ENCODE measurements at places on chromosomes 12 and 14.

DNA sequence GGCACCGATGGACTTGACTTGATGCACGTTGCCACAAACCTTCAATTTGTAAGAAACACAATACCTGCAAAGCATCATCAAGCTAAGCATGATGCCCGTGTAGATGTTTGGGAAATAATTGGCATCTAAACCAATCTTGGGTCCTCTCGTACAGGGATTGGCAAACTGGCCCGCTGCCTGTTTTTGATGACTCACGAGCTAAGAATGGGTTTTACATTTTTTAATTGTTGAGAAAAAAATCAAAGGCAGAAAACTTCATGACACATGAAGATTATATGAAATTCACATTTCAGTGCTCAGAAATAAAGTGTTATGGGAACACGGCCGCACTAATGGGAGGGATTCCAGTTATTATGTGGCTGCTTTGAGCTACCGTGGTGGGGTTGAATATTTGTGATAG lies 10.9 kb downstream of the MTA1 start:
- DNase-seq: no peak

DNA sequence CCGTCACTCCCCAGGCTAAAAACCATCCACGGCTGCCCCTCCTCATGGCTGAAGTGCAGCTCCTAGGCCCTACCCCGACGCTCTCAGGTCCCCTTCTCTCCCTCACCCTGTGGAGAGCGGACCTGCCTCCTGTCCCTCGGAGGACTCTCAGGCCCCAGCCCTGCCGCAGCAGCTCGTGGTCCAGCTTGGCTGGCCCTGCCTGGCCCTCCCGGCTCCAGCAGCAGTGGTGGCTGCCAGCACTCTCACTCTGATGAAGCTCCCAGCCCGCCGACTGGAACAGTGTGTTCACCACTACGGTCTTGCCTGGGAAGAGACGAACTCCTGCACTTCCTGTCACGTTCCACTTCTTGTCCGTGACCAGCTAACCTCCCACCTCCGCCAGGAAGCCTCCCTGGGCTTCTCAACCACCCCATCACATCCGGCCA lies 11.1 kb downstream of the BAG5 start:
- DNase-seq: no peak

DNA sequence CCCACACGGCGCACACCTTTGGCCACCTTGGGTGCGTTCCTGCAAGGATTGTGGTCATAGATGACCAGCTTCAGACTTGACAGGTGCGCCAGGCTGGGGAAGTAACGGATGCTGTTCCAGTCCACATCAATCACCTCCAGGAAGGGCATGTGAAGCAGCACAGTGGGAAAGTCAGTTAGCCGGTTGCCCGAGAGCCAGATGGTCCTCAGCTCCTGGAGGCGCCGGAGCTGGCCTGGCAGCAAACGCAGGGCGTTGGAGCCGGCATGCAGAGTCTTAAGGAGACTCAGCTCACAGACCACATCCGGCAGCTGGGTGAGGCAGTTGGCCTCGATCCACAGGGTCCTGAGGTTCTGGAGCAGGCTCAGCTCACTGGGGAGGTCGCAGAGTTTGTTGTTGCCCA lies 581 bp downstream of the LRRC10 start:
- DNase-seq: no peak

DNA sequence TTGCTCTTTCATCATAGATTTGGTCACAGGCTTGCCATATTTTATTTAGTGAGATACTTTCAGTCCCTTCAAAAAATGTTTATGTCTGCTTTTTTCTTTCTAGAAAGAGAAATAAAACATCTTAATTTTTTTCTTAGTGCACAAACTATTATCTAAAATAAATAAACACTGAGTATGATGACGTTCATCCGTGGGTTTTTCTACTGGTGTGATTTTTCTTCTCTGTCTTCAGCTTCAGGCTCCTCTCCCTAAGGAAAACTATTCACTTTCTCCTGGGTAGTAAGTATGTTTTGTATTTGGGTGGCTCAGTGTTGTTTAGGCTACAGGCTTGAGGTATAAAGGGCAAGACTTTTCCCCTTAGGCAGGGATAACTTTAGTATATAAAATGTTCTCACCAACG lies 154.7 kb downstream of the DACT1 start:
- no peak for DNase-seq

DNA sequence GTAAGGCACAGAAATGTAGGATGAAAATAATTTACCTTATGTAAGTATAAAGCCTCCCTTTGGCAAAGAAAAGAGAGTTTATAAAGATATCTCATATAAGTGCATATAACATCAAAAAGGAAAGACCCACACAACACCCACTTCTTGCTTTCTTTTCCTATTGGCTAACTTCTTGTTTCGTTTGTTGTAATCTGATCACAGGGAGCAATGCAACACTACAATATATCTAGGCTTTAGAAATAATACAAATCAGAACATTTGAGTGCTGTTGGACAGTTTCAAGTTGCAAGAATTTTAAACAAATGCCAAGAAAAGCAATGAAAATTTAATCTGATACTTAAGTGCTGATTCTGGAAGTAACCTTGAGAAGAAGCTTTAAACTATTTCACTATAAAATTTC lies 1.3 kb downstream of the FGD6 start:
- no peak for DNase-seq

DNA sequence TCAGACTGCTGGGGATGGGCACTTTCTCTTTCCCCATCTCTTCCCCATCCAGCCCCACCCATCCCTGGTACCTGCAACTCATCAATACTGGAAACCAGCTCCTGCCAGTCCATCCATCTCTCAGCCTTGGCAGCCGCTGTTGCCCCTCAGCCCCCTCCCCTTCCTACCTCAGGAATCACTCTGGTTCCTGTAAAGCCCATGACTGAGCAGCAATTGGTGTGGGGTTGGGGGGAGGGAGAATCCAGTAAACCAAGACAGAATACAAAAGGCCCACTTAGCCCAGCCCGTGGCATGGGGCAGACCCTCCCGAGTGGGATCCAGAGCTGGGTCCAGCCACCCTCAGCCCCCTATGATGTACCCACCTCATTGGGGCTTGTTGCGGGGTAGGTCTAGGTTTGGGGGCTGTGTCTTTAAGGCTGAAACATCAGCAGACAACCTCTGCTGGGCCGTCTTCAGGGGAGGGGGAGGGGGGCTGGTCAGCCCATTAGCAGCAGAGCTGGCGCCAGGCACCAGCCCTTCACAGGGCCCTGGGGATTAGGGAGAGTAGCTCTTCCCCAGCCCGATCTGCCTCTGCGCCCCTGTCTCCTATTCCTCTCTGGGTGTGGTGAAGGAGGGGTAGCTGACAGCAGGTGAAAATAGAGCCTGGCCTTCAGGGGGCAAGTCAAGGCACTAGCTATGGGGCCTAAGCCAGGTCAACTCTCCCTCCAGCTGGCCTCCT lies 702 bp upstream of the PRPH start:
- no peak for DNase-seq

GRCh38 chr14:55387121-55387520 lies 24.5 kb downstream of the ATG14 start:
- DNase-seq: no peak

DNA sequence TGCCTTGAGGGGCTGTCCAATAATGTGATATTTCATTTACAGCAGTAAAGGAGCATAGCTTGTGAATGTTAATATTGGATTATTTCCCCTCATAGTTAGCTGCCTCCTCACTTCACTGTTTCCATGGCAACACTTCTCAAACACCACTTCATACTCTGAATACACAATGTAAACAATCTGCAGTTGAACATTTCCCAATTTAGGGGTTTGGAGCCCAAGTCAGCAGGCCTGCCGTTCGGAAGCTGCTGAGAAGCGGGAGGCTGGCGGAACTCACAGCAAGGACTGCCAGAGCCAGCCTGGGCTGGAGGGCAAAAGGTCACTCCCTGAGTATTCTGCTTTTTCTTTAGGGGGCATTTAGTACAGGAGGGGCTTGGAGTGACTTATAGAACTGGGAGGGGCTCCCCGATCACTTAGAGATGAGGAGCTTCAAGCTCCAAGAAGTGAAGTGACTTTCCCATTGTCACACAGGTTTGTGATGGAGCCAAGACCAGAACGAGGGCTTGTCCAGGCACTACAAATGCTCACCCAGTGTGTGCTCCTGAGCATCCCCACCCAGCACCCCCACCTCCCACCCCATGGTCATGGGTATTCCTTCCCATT lies 12.1 kb upstream of the SLC24A4 start:
- DNase-seq: no peak

DNA sequence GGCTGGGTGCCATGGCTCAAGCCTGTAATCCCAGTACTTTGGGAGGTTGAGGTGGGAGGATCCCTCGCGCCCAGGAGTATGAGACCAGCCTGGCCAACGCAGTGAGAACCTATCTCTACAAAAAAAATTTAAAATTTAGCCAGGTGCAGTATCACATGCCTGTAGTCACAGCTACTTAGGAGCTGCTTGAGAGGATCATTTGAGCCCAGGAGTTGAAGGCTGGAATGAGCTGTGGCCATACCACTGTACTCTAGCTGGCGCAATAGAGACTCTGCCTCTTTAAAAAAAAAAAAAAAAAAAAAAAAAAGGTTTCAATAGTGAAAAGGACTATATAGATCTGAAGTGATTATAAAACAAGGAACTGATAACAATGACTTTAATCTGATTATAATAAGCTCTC lies 13.5 kb downstream of the PSMA3 start:
- no peak for DNase-seq

DNA sequence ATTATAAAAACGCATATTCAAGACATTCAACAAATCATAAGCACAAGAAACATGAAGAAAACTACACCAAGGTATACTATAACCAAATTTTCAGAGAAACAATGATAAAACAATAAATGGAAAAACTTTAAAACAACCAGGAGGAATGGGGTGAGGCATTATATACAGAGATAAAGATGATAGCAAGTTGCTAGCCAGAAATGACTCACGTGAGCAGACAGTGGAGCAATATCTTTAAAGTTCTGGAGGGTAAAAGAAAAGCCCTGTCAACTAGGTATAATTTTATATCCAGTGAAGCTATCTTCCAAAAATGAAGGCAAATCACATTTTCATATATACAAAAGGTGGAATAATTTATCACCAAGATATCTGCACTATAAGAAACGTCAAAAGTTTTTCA lies 97.8 kb upstream of the PCED1B start:
- no peak for DNase-seq

- DNase-seq: no peak
Measured at GRCh38 chr14:83874662-83875061, 1655.3 kb upstream of the FLRT2 start.

DNA sequence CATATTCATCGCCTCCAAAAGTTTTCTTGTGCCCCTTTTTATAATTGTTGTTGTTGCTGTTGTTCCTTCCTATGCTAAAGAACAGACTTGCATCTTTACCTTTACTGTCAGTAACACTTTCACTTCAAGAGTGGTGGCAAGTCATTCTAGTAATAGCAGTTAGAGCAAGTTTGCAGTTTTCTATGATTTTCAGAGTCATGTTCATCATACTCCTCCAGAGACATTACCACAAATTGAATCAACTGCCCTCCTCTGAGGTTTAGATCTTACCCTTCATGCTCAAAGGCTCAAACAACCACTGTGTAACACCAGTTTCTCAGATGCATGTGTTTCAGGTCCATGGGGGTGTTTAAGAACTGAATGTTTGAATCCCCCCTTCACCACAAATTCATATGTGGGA lies 763.4 kb downstream of the LRFN5 start:
- no peak for DNase-seq

DNA sequence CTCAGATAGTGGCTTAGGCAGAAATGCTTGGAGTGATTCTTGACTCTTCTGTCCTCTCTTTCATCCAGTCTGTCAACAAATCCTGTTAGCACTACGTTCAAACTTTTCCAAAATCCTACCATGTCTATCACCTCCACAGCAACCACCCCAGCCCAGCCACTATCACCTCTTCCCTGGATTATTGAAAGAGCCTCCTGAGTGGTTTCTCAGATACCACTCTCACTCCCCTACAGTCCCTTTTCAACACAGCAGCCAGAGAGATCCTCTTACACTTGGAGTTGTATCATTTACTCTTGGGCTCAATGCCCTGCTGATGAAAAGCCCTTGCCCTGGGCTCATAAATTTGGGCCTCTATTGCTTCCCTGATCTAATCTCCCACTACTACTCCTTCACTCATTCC lies 218.9 kb downstream of the EXOC5 start:
- no peak for DNase-seq

DNA sequence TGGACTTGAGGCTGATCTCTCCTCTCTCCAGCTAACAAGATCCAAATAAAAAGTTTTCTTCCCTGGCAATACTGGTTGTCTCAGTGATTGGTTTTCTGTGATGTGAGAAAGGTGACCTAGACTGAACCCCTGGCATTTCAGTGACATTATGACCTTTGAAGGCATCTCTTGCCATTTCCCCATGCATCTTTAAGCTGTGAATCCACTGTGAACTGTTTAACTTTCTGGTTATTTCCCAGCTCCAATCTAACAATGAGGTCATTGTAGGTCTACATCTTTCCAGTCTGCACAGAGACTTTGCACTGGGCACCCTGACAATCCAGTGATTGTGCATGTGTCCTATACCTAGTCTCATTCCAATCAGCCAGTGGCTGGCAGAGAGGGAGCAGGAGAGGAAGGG lies 155.9 kb upstream of the NUDT4 start:
- DNase-seq: no peak

GRCh38 chr14:29926228-29926627 lies 1.4 kb downstream of the PRKD1 start:
- no peak for DNase-seq

Data from stimulated activated CD4-positive, alpha-beta T cell treated with anti-CD3 and anti-CD28 coated beads, Interleukin-2, amount 100 ng/mL, for 48 hours (primary cell).